Osteoblast (primary cell): ENCODE measurements at places on chromosomes 5 and 9.

DNA sequence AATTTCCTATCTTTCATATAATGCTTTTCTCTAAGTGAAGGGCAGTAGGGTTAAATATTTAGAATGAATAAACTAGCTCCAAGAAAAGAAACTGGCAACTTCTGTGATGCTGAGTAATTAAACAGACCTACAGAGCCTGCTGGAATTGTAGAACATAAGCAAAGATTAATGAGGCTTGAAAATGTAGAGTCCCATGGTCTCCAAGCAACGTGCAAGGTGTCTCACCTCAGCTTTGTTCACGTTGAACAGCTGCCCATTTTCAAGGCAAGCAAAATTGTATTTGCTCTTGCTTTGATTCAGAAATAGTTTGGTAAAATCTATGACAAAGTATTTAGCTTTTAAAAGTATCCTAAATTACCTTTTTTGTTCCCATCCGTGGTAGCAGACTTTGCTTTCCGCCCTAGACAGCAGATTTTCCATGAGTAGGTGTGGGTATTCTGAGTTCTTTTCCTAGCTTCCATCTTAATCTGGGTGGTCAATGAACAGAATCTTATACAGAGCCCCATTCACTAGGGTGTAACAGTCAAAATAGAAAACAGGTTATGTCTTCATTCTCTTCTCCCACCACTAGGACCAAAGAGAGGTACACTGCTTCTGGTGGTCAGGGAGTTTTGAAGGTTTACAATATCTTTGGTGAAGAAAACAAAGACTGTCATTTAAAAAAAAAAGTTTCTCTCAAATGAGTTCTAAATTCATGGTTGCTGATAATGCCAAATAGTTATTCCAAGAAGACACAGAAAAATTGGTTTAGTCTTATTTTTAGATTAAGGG lies 52.1 kb upstream of the TYRP1 start:
- no peak for DNase-seq

DNA sequence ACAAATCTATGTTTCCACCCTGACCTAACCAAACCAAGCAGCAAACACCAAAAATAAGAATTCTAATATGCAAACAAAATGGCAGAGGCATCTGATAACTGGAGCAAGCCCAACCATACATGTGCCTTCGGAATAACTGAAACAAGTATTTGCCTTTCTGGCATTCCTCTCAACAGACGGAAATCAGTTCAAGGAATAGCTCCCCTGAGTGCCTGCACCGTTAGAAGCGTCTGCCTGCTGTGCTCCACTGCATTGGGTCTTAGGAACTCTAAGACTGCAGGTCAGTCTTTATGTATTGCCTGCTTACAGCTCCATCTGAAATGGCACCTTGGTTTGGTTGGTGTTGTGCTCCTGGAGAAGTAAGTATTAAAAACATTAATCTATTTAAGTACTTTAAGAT lies 98.5 kb downstream of the MRPS27 start:
- DNase-seq, result no peak

GRCh38 chr5:64637144-64637543 lies 53.2 kb upstream of the SHISAL2B start:
- no peak for DNase-seq

- DNase-seq, result no peak
Observed at GRCh38 chr5:164364237-164365208, 859.1 kb downstream of the MAT2B start.

DNA sequence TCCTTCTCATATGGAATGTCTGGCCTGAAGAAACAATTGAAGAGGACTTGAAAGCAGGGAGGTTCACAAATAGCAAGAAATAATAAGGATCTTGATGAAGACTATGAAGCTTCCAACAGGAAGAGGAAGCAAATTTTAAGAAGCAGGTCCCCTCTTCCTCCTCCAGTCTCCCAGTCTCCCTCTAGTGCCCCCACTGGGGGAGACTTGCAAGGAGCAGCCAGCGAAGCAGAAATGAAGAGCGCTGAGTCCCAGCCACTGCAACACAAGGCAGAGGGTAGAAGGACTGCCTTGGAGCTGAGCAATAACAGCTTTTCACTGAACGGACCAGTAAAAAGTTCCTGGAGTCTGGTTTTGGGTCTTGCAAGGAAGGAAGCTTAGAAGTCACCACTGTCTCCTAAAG lies 32.6 kb upstream of the ACO1 start:
- DNase-seq, result no peak

DNA sequence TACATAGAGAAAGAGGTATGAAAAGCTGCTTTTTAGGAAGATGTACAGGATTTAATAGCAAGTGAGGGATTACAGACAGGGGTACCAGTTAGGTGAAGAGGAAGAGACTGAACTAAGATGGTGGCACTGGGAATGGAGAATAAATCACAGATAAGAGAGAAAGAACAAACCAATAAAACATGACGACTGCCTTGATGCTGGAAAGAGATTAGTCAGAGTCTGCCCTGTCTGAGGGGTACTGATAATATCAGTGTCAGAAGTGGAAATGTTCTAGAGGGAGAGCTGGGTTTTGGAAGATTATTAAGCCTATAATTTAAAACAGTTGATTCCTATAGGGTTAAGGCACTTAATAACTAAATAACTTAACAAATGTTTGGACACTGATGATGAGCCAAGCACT lies 77.7 kb downstream of the NR2F1 start:
- no peak for DNase-seq

DNA sequence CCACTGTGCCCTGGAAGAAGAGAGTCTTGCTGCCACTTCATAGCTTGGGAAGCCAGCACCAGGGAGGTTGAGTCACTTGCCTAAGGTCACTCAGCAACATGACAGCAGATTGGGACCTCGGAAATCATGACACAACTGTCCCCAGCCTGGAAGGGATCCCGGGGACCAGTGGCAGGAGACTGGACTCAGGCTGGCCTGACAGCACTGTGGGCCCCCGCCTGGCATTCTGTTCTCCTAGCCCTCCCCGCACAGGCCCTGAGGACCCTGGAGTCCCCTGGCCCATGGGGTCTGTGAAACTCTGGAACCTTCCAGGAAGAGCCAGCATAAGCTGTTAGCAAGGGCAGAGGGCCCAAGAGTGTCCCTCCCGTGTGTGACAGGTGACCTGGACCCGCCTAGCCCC lies 64.9 kb downstream of the COL5A1 start:
- DNase-seq, result no peak

DNA sequence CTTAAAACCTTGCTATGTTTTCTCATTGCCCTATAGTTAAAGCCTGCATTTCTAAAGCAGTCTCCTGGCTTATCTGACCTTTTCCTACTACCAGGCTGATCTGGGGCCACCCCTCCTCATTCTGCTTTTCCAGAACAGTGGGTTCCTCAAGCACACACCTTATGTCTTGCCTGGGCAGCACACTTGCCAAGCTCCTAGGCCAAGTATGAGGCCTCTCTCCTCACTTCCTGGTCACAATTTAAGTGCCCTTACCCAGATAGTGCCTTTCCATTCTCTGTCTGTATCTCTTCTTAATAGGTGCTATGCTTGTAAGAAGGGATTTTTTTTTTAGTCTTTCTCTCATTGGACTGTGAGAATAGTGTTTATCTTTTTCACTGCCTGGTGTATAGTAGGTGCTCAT lies 39.7 kb downstream of the HMGCS1 start:
- DNase-seq, result no peak

DNA sequence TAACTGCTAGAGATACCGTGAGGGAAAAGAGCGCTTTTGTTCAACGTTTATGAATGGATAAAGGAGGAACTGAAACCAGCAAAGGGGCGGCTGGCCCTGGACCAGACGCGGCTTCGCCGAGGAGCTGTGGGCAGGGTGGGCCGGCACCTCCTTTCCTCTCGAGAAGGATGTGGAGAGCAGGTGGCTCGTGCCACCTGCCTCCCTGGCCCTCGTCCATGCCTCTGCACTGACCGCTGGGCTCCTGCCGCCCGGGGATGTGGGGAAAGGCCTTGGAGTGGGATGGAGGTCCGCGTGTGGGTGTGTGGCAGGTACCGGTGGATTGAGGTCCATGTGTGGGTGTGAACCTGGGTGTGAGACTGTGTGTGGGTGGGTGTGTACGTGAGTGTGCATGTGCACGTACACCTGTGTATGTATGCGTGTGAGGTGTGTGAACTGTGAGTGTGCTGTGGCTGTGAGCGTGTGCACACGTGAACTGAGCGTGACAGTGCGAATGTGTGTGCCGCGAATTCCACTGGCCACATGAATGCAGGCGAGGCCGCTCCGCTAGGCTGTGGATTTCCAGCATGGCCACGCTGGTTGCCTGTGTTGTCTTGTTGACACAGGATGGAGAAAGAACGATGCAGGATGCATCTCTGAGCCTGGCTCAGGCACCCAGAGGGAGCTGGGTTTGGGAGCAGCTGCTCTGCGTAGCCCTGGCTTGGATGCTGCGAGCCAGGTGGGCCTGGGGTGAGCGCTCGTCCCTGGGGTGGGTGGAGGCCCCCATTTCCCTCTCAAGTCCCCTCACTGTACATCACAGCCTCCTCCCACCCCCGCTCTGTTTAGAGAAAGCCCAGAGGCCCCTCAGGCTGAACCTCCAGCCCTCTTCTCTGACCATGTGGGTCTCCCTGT lies 4.4 kb upstream of the CEP72 start:
- DNase-seq, result peak; percentile 69

- DNase-seq, result no peak
Observed at GRCh38 chr9:111276431-111277128, 53.4 kb downstream of the OR2K2 start.

DNA sequence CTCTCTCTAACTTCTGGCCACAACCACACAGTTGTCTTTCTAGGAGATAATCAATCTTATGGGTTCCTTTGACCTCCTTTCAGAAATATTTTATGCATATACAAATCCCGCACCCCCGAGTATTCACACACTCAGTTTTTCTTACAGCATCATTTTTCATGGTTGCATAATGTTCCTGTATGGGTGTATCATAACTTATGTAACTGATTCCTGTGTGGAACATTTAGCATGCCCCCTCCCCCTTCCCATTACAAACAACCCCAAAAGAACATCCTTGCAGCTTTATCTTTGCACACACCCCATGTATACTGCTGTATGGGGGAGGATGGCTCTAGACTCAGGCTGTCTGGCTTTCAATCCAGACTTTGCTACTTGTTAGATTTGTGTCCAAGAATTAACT lies 93.8 kb downstream of the PSD2 start:
- no peak for DNase-seq

- DNase-seq, result no peak
Observed at GRCh38 chr9:137221506-137222111, 431 bp downstream of the RNF208 start.

GRCh38 chr9:132631280-132631679 lies 38.5 kb downstream of the DDX31 start:
- DNase-seq, result peak; percentile 75

DNA sequence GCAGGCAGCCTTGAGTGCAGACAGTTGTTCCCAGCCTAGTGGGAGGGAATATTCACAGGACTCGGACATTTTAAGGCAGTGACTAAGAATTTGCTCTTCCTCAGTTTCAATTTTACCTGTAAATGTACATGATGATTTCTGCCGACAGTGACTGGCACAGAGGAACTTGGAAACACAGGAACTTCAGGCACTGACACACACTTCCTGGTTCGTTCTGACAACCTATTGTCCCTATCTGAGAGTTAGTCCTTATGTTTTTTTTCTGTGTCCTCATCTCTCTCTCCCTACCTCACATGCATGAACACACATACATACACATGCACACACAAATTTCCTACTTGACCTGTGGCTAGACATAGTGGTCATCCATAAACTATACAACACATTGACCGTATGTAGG lies 89.4 kb upstream of the CD180 start:
- DNase-seq, result no peak

- DNase-seq, result no peak
Observed at GRCh38 chr5:108813673-108814072, 66.0 kb downstream of the FER start.

DNA sequence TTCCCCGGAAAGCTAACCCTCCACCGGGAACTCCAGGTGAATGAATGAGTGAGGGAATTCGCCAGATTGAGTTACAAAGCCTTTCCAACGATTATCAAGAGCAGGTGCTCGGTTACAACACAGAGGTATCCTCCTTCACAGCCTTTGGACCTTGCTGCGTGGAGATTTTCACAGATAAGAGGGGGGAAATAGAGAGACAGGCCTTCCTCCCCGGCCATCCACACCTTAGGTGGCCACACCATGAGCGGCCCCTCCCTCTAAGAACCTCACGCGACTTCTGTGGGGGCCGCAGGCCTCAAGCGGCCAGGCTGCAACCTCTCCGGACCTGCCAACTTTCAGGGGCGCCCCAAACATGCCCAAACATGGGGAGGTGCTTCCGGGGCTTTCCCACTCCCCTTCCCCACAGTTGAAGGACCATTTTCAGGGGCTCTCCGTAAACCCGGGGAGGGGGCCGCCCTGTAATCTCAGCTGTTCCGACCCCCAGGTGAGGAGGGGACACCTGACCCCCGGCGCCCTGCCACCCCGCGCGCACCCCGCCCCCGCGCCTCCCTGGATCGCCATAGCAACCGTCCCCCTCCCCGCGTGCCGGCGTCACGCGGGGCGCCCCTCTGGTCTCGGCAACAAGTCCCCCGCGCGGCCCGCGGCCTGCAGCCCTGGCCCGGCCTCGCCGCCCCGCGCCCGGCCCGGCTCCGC lies 603 bp downstream of the DENND1A start:
- DNase-seq, result peak; percentile 71

DNA sequence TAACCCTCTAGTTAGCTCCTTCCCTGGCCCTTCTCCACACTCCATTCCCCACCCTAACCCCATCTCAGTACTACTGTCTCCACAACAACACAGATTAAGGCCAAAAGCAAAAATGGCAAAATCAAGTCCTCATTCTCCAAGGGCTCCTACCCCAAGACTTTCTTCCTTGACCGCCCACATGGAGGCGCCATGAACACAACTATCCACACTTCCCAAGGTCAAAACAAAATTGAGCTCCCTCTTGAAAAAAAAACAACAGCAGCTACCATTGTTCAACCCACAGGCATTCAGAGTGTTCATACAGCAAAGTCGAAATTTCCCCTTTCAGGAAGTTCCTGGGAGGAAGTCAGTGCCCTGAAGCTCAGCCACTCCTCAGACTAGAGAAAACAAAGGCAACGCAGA lies 54.4 kb downstream of the GNAQ start:
- DNase-seq, result no peak

DNA sequence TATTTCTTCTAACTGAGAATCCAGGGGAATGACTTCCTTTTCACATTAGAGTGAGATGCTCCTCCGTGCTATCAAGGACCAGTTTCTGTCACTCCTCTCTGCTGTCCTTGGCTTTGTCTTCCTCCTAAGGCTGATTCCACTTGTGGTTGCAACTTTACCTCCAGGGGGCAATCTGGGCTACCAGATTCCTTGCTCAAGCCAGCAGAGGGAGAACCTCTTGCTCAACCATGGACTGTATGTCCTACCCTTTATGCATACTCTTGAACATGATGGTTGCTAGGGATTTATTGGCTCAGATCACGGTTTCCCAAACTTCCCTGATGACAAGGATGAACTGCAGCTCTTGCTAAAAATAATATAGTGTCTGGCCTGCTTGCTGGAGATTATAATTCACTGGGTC lies 24.0 kb downstream of the NNT start:
- peak; percentile 80 for DNase-seq
